Vagina (tissue), 2 donors: ENCODE measurements at places on chromosomes 3 and 15.

DNA sequence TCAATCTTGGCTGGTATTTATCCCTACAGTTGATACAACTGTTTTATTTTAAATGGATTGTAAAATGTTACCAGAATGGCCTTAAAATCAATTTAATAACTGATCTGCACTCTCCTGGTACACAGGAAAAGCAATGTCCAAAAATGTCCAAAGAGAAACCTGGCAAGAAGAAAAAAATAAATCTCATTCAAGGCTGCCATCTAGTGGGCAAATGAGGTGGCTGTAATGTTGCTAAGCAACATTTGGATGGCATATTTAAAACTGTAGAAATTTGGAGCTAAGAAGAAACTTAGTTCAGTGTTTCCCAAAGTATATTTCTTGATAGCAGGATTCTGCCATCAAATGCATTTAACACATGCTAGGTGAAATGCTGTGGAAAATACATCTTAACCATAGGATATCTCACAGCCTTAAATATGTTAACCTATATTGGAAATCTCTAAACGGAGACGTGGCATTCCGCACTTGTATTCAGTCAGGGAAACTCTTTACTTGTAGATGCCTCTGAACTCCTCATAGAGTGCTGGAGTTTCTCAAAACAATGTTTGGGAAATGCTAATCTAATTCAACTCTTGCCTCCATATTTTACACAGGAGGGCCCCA is 216.8 kb downstream of the ERC2 start:
- no peak for DNase-seq

- no peak for DNase-seq
These were observed 33.7 kb downstream of the TLE3 start for GRCh38 chr15:70063980-70064379.

DNA sequence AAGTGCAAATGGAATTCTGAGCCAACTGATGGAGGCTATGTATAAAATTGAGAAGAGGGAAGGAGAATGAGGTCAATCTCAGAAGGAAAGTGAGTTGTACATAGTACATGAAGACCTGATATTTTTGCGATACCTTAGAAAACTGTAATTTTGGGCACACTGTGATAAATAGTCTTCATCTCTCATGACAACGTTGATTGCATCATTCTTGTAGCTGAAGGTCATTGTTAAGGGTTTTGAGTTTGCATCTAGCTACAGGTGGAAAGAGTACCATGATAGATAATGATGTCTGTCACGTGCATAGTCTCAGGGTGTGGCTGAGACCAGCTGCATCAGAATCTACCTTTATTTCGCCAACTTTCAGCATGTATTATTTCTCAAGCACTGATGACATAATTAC is 435.4 kb upstream of the MDFIC2 start:
- DNase-seq = no peak

GRCh38 chr3:67875338-67875737 is 220.9 kb upstream of the SUCLG2 start:
- DNase-seq = no peak

DNA sequence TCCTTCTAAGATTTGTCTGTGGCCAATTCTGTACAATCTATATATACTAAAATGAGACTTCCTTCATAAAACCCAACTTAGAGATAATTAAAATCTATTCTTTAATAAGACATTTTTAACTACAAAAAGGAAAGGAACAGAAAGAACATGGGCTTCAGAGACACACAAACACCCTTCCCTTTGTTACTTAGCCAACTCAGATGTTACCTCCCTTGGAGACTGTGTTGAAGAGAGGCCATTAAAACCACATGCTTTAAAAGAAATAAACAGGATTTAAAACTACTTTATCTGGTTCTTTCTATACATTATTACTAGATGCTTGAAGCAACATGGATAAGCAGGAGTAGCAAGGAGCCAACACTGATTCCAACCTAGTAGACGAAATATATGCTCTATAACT is 42.0 kb downstream of the LRRFIP2 start:
- DNase-seq = no peak

GRCh38 chr15:80042568-80042967 is 16.9 kb upstream of the ZFAND6 start:
- DNase-seq = no peak
